ENCODE measurements at places on chromosomes 2 and 18.

DNA sequence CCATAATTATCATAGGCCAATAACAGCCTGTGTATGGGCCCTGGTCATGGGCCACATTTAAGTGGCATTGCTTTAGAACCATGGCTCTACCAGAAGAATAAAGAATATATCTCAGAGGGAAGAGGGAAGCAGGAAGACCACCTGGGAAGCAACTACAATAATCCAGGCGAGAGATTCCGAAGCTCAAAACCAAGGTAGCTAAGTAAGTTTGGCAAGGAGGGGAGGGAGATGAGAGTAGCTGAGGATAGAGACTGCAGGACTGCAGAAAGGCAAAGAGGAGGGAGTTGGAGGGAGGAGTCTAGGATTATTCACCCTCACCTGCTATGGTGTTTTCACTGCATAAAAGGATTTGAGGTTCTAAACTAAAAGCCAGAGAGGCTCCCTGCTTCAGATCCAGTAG is 293.5 kb downstream of the SETBP1 start:
- DNase-seq, result no peak

DNA sequence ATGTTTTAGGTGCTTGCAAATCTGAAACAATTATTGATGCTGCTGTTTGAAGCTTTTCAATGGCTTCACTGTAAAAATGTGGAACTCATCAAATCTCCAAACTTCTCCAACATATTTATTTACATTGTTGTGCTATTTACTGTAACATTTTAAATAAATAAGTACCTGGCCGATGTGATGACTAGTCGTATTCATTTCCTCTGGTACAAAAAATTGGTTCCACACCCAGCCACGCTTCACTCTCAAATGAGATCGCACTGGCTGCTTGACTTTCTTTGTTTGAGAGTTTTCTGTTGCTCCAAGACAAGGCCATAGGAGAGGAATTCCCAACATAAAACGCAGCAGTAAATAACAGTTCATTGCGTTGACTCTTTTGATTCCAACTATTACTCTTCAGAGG is 32.0 kb downstream of the CDH19 start:
- no peak for DNase-seq

GRCh38 chr18:78986018-78986481 is 6.4 kb downstream of the SALL3 start:
- no peak for DNase-seq

- DNase-seq, result no peak
These were observed 73.9 kb downstream of the MAP4K4 start for GRCh38 chr2:101771227-101771902.

GRCh38 chr2:67312871-67313270 is 84.3 kb upstream of the ETAA1 start:
- no peak for DNase-seq

DNA sequence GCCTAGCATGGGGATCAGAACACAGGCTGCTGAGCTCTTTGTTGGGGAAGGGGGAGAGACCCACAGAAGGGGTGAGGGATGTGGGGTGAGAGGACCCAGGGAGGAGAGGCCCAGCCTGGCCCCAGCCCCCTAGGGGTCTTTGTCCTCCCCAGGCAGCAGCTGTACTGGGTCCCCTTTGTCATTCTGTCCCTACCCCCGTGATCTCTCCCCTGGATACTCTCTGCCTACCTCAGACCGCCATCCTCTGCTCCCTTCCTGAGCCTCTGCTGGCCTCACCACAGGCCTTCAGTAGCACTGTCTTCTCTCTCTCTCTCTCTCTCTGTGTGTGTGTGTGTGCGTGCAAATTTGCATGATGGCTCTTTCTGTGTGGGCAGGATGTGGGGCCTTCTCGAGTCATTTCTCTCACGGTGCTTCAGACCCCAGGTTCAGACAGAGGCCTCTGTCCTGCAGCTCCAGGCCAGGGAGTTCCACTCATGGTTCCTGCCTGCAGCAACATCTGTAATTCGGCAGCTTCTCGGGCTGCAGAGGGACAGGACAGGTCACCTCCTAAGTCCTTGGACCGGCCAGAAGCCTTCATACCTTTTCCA is 1.4 kb downstream of the PSD4 start:
- DNase-seq, result no peak

- no peak for DNase-seq
These were observed 20.3 kb downstream of the KCNG2 start for GRCh38 chr18:79818036-79818435.

GRCh38 chr18:55268628-55269275 is 309.5 kb upstream of the CCDC68 start:
- no peak for DNase-seq

GRCh38 chr18:65821911-65822310 is 71.1 kb downstream of the CDH7 start:
- DNase-seq, result no peak
